ENCODE measurements at places on chromosomes 7 and 10. TPM values are rescaled to one million over a fixed set of nuclear protein-coding genes. Genes with fewer than 3 reads are reported as not detected.

Gene DYDC1
- total RNA-seq: not detected

Gene ABHD11
- 4.5 TPM for total RNA-seq

Gene CALML5
- total RNA-seq: not detected

Gene PNLIPRP1
- total RNA-seq: not detected

Gene ACTL6B
- total RNA-seq: not detected

Gene CLDN15
- 2.9 TPM for total RNA-seq

Gene SKIDA1
- total RNA-seq: 0.30 TPM

Gene TRIL
- 0.65 TPM for total RNA-seq

Gene LRRC4
- not detected for total RNA-seq

Gene INA
- 0.30 TPM for total RNA-seq

Gene FAM24B
- total RNA-seq: 2.1 TPM

Gene THAP5
- 22.6 TPM for total RNA-seq

Gene CCL26
- total RNA-seq: 3.0 TPM

Gene CTNNA3
- total RNA-seq: under 0.01 TPM

Gene SPDYE1
- total RNA-seq: not detected

Gene TFR2
- 0.89 TPM for total RNA-seq

Gene SLIT1
- 0.05 TPM for total RNA-seq

Gene SND1
- total RNA-seq: 302 TPM

Gene ZNF425
- 4.5 TPM for total RNA-seq

Gene C10orf95
- not detected for total RNA-seq

Gene ZNF775
- total RNA-seq: 5.9 TPM
